ENCODE measurements at places on chromosomes 16 and 17.

GRCh38 chr16:81041696-81042095 is 6.1 kb downstream of the ATMIN start:
- no peak for DNase-seq

GRCh38 chr17:14940108-14940937 is 324.8 kb downstream of the PMP22 start:
- no peak for DNase-seq

- no peak for DNase-seq
Observed at GRCh38 chr16:90081606-90081970, 4.5 kb upstream of the PRDM7 start.

- DNase-seq, result peak; percentile 27
Observed at GRCh38 chr17:64262198-64262999, 661 bp downstream of the TEX2 start.

GRCh38 chr17:81576621-81577277 is 24.6 kb upstream of the FAAP100 start:
- peak; percentile 60 for DNase-seq

DNA sequence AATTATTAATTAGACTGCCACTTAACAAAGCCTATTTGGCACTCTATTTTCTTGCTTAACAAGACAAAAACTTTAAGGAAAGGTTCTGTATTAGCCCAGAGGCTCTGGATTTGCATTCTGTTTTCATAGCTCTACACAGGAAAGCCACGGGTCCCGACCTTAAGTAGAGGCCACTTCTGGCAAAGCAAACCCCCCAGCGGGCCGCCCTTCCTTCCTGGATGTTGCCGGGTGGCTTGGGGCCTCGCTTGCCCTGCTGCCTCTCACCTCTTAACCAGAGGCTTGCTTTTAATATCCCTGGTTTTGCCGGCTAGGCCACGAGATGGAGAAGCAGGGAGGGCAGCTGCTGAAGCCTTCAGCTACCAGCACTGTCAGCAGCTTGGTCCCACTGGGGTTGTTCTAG is 4.4 kb downstream of the RTN4RL1 start:
- no peak for DNase-seq

DNA sequence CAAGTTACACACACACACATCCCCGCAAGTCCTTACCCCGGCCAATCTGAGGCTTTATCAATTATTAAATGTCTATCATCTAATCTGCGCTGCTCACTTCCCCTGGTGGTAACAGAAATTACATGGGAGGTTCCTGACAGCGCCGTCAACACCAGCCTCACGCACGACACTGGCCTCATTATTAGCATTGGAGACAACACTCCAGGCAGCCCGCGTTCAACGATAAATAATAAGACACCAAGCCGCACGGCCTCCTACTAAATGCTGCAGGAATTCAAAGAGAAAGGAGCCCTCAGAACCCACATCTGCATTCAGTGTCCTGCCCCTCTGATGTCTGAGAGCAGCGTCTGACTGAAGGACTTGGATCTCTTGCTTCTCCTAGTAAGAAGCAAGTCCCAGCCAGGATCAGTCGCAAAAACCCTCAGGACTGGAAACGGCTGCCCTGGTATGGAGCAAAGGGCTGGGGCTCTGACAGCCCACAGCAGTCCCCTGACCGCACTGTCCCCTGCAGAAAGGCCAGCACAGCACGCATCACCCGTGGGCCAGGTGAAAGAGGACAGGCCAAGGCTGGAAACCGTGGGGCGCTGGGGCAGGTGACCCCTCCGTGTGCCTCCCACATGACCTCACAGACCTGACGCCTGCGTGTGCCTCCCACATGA is 7.6 kb upstream of the RPH3AL start:
- DNase-seq, result no peak

DNA sequence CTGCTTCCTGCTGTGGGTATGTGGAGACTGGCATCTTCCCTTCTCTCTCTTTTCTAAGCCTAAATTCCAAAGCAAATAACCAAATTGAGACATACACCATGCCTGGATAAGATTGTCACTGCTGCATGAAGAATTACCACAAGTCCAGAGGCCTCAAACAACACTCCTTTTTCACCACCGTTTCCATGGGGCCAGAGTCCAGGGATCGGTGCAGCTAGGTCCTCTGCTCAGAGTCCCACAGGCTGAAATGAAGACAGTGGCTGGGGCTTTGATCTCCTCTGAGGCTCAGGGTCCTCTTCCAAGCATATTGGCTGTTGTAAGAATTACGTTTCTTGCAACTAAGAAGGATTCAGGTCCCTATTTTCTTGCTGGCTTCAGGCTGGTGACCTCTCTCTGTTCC is 130.4 kb downstream of the SLC39A11 start:
- DNase-seq, result no peak

DNA sequence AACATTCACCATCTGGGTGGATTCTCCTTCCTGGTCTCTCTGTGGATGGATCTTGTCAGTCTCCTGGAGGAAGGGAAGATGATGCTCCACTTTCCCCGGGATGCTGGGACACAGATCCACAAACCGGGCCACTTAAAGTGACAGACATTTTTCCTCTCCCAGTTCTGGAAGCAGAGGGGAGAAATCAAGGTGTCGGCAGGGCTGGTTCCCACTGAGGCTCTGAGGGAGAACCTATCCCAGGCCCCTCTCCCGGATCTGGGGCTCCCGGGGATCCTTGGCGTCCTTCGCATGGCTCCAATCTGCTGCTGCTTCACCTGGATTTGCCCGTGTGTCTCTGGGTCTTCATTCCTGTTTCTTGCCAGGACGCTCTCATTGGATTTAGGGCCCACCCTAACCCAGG is 263.1 kb upstream of the TNRC6C start:
- no peak for DNase-seq

DNA sequence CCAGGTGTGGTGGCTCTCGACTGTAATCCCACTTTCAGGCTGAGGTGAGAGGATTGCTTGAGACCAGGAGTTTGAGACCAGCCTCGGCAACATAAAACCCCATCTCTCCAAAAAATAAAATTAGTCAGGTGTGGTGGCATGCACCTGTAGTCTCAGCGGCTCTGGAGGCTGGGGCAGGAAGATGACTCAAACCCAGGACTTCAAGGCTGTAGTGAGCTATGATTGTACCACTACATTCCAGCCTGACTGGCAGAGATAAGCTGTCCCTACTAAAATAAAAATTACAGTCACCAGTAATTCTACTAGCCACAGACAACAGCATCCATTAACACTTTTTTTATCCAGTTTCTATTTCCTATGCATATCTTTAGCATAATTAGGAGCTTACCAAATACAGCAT is 176.3 kb downstream of the CPPED1 start:
- no peak for DNase-seq

- no peak for DNase-seq
Observed at GRCh38 chr17:78034429-78035091, 76.1 kb downstream of the TNRC6C start.

- DNase-seq, result no peak
Observed at GRCh38 chr17:57135026-57135788, 50.2 kb downstream of the AKAP1 start.

- no peak for DNase-seq
Observed at GRCh38 chr16:64926476-64926875, 195.4 kb downstream of the CDH11 start.

DNA sequence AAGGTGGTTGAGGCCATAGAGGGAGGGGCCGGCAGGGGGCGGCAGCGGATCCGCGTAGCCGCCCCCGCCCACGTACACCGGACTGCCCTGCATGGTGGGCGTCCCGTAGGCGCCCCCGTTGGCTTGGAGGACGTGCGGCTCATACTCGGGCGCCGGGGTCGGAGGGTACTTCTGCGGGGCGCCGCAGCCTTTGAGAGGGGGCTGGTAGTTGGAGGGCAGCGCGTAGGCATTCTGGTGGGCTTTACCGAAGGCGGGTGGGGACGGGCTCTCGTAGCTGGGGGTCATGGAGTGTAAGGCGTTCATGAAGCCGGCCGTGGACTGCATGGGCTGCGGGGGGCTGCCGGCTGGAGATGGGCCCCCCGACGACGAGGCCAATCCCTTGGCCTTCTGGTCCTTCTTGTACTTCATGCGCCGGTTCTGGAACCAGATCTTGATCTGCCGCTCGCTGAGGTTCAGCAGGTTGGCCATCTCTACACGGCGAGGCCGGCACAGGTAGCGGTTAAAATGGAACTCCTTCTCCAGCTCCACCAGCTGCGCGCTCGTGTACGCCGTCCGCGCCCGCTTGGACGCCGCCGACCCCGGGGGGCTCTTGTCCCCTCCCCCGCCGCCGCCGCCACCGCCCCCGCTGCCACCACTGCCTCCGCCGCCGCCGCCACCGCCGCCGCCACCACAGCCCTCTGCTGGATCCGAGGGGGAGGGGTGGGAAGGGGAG is 5.7 kb upstream of the HOXB2 start:
- DNase-seq, result no peak

GRCh38 chr17:9212376-9213302 is 191.3 kb downstream of the NTN1 start:
- no peak for DNase-seq

GRCh38 chr17:75806822-75807500 is 22.4 kb downstream of the UNK start:
- no peak for DNase-seq

DNA sequence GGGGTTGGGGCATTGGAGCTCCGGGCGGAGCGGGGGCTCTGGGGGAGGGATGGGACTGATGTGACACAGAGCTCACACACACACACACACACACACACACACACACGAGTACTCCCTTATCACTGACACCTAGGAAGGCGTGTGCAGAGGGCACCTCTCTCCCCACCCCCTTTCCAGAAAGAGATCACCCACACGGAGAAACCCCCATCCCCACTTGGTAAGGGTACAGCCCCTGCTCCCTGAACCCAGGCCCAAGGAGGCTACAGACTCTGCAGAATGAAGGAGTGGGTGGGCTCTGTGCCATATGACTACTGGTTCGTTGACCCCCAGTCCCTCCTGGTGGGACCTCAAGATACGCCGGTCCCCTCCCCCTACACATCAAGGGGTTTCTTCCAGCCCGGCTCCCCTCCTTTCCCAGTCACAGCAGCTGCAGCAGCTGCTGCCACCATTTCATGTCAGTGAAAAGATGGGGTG is 8.7 kb upstream of the ARHGAP23 start:
- DNase-seq, result no peak

DNA sequence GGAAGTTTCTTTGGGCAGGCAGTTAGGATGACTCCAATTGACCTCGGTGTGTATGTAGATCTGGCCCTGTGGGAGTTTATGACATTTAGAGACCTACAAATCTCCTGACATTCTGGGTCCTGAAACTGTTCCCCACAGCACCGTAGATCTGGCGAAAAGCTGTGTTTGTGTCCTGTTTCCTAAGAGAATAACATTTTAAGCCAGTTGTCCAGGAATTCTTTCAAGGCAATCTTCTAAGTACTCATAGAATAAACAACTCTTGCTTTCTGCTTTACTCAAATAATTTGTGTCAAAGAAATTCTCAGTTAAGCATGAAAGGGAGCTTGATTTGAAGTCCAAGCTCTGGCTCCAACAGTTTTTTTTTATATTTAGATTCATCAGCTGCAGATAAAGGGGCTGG is 78.5 kb upstream of the ELAC2 start:
- DNase-seq, result peak; percentile 2

DNA sequence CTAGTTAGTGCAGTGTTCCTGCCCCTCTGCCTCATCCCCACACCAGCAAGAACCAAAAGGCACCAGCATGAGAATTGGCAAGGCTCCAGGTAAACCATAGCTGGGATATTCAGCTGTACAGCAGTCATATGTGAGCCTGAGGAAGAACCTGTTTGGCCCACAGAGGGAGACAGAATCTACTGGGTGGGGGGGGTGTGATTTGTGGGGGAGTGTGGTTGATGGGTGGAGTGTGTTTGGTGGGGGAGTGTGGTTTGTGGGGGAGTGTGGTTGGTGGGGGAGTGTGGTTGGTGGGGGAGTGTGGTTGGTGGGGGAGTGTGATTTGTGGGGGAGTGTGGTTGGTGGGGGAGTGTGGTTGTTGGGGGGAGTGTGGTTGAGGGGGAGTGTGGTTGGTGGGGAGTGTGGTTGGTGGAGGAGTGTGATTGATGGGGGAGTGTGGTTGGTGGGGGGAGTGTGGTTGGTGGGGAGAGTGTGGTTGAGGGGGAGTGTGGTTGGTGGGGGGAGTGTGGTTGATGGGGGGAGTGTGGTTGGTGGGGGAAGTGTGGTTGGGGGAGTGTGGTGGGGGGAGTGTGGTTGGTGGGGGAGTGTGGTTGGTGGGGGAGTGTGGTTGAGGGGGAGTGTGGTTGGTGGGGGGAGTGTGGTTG is 19.5 kb downstream of the MINK1 start:
- DNase-seq, result peak; percentile 25

DNA sequence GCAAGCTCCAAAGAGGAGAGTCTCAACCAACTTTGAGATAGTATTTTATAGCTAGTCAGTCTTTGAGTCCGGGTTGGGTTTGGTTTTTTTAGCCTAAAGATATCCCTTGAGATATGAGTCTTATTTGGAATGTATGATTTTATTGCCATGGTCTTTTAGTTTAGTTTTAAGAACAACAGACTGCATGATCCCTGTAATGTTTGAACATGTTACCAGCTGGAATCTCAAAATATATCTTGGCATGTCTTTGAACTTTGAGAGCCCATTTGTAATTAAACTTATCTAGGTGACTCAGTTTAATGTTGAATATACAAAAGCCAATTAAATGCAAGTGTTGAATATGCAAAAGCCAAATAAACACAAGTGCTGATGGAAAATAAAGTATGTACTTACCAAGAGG is 100.6 kb downstream of the TANGO6 start:
- DNase-seq, result no peak

DNA sequence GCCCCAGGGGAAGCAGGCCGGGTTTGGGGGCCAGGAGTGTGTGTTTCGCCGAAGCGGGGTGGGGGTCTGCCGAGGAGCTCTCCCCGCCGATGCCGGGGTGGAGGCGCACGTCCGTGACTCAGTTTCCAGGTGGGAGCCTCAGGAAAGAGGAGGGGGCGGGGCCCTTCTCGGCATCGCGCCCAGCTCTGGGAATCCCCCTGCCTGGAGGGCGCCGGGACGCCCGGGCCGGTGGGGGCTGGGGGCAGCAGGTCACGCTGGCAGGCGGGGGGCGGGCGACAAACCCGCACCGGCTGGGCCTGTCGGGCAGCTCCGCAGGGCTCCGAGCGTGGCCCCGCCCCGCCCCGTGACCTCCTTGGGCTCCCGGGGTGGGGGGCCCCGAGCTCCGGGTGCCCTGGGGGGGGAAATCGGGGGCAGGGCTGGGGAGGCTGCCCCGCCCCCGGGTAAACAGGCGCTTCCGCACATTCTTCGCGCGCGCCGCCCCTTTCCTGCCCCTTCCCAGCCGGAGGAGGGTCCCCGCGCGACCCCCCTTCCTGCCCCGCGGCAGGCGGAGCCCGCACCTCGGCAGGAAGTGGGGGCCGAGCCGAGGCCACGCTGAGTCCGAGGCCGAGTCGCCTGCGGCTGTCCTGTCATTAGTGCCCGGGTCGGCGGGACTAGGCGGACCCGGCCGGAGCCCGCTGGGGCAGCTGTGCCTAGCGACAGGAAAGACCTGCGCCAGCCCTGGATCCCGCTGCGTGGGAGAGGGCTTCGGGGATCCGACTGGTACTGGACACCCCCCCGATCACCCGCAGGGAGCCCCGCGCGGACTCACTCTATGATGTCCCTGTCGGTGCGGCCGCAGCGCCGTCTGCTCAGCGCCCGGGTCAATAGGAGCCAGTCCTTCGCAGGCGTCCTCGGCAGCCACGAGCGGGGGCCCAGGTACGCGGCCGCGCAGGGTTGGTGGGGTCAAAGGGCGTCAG is 9.3 kb downstream of the RIPOR1 start:
- DNase-seq, result no peak

All from amniotic stem cell (primary cell).